Activated B cell treated with CpG ODN at 0.5 μM for 24 hours (primary cell): ENCODE measurements at places on chromosomes 7 and 10. TPM values are rescaled to one million over a fixed set of nuclear protein-coding genes. Genes with fewer than 3 reads are reported as not detected.
A peak's percentile ranks its signal among the peaks of the same experiment; 100 is the strongest.

DNA sequence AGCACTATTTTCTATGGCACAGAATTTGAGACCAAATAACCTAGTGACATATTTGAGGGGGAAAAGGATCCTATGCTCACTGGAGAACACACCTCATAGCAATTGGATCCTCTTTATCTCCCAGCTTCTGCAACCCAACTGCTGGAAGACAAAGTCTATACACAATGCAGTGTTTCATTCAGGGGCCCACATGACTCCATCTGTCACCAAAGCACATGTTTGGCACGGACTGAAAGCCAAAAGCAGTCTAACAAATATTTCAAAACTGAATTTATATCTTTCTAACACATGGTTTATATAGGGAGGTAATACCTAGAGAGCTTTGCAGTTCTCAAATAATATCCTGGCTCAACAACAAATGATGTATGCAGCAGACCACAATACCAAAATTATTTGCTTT lies 39.2 kb downstream of the ADAM12 start:
- peaks cover 5% of the 10 kb centered on the region for H3K27me3 ChIP-seq
- H3K36me3 ChIP-seq = no peaks in the 10 kb centered on the region
- no peak overlapping the region for H3K4me3 ChIP-seq
- no peaks in the 10 kb centered on the region for H3K4me1 ChIP-seq
- DNase-seq = no peak

DNA sequence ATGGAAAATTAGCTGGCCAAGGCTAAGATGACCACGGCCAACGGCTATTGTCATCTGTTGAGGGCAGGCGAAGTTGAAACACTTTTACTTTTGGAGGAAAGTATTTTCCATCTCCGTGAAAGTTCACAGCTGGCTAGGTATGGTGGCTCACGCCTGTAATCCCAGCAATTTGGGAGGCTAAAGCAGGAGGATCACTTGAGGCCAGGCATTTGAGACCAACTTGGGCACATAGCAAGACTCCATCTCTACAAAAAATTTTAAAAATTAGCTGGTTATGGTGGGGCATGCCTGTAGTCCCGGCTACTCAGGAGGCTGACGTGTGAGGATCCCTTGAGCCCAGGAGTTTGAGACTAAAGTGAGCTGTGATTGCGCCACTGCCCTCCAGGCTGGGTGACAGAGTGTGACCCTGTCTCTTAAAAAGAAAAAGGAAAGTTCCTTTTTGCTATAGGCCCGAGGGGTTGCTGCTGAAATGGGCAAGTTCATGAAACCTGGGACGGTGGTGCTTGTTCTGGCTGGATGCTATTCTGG lies 85.5 kb upstream of the MKLN1 start:
- H3K27me3 ChIP-seq = no peaks in the 10 kb centered on the region
- DNase-seq = no peak
- H3K27ac ChIP-seq = no peak overlapping the region
- H3K4me1 ChIP-seq = no peaks in the 10 kb centered on the region
- H3K36me3 ChIP-seq = no peaks in the 10 kb centered on the region

DNA sequence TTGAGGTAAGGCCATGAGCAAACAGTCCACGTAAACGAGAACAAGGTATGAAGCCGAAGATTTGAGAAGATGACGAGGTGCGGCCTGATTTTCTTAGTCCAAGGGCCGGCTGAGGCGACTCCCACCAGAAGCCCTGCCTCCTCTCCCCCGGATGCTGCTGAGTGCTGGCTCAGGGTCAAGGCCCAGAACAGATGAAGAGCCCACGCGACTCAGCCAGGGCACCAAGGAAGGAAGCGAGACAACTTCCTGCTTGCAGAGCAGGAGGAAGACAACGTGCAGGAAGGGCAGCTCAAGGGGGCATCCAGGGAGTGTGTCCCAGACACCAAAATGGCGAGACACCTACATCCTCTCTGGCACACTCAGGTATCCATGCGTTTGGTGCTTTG lies 99.5 kb downstream of the CYTH3 start:
- H3K36me3 ChIP-seq = peaks cover 5% of the 10 kb centered on the region
- DNase-seq = no peak
- H3K4me1 ChIP-seq = no peaks in the 10 kb centered on the region
- no peak overlapping the region for H3K4me3 ChIP-seq
- no peaks in the 10 kb centered on the region for H3K27me3 ChIP-seq

- H3K27ac ChIP-seq = no peak overlapping the region
- H3K4me3 ChIP-seq = no peak overlapping the region
- no peaks in the 10 kb centered on the region for H3K4me1 ChIP-seq
- peaks cover 7% of the 10 kb centered on the region for H3K27me3 ChIP-seq
These were observed 878.5 kb downstream of the LRMDA start for GRCh38 chr10:76309741-76310587.

GRCh38 chr10:77236700-77237099 lies 400.9 kb downstream of the KCNMA1 start:
- no peak overlapping the region for H3K27ac ChIP-seq
- no peak overlapping the region for H3K4me3 ChIP-seq
- no peaks in the 10 kb centered on the region for H3K36me3 ChIP-seq
- no peaks in the 10 kb centered on the region for H3K27me3 ChIP-seq
- H3K4me1 ChIP-seq = no peaks in the 10 kb centered on the region

DNA sequence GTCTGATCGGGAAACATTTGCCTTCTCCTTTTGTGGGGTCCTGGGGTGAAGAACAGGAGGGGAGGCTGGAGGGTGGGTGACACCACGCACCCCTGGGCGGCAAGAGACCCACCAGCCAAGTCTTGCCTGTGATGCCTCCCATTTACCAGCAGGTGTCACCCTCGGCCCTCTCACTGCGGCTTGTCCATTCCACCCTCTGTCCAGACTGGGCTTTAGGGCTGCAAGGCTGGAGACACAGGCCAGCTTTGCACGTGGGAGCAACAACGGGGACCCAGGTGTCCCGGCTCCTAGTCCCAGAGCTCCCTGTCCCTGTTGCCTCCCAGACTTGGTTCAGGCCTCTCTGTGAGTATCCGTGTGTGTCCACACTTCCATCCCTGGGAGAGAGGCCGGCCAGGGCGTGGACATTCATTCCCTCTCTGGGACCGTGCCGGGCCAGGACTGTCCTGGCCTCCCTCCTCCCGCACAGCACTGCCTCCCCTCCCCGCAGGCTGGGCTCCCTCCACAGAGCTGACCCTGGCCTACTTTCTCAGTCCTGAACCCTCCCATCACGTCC lies 36.2 kb upstream of the GTF2IRD1 start:
- H3K4me3 ChIP-seq = no peak overlapping the region
- DNase-seq = peak; percentile 48

The EN2 gene
- not detected in 2 replicates for total RNA-seq

GRCh38 chr7:22435720-22436119 lies 64.3 kb downstream of the STEAP1B start:
- H3K27me3 ChIP-seq = no peaks in the 10 kb centered on the region
- H3K4me3 ChIP-seq = no peak overlapping the region
- peaks cover 39% of the 10 kb centered on the region for H3K4me1 ChIP-seq
- H3K36me3 ChIP-seq = peaks cover 7% of the 10 kb centered on the region
- no peak for DNase-seq
- H3K27ac ChIP-seq = no peak overlapping the region

The FAM13C gene
- total RNA-seq = not detected in 2 replicates

The CEP55 gene
- total RNA-seq = 0.95 and 1.6 TPM in 2 replicates

DNA sequence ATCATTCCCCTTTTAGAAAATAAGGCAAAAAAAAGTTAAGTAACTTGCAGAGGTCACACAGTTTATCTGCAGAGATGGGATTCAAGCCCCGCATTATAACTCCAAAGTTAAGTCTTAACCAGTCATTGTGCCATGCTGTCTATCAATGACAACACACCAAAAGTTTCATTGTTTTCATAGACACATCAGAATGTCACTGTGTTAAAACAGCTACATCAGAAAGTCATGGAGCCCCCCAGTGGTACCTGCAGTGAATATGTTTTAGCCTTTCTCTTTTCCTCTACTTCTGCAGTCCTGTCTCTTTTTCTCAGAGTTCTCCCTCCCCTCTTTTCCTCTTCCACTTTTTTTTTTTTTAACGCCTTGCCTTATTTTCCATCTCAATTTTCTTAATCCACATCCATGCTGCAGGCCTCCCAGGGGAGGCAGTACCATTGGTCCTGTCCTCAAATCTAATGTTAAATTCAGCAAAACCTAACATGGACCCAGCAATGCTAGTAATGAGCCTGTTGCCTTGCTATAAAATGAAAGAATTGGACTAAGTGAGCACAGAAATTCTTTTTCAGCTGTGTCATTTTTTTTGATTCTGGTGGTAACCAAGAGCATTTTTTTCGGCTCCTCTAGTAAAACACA lies 3.8 kb upstream of the NRCAM start:
- H3K27ac ChIP-seq = peak overlapping the region; percentile 12
- no peak for DNase-seq
- peaks cover 11% of the 10 kb centered on the region for H3K4me1 ChIP-seq
- peaks cover 42% of the 10 kb centered on the region for H3K27me3 ChIP-seq

DNA sequence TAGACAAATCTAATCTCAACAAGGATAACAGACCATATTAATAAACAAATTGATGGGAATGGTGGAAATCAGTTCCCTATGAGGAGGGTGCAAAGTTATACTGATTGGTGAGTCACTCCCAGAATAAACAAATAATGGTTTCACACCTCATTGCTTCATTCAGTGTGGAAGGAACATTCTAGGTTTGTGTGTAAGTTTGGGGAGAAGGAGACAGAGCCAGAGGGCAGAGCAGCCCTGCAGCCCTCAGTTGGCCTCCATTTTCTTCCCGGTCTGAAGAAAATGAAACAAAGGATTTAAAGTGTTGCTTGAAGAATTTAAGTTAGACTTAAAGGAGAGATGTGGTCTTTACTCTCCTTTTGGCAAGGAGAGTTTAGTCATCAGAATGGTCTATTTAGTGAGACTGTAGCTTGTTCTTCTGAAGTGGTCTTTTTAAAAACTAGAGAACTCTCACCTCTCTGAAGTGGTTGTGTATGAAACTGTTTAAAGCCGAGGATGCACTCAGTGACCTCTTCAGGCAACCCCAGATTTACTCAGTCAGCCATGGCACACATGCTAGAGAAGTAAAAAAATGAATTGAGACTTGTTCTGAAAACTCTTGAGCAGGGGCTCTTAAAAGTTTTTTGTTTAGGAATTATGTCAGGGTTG lies 27.2 kb downstream of the IKZF1 start:
- H3K36me3 ChIP-seq = peaks cover 57% of the 10 kb centered on the region
- no peak overlapping the region for H3K4me3 ChIP-seq
- H3K27me3 ChIP-seq = no peaks in the 10 kb centered on the region
- DNase-seq = no peak

GRCh38 chr7:12570534-12571461 lies at the start of gene SCIN:
SCIN (plus strand) TSS chr7:12570720; CDS start chr7:12570787, 67 bp downstream.
- H3K36me3 ChIP-seq = no peaks in the 10 kb centered on the region
- peaks cover 38% of the 10 kb centered on the region for H3K27me3 ChIP-seq
- no peak for DNase-seq
- peaks cover 16% of the 10 kb centered on the region for H3K4me1 ChIP-seq
- no peak within 1 kb of the TSS for H3K27ac ChIP-seq
- peak within 1 kb of the TSS; percentile 65 for H3K4me3 ChIP-seq

DNA sequence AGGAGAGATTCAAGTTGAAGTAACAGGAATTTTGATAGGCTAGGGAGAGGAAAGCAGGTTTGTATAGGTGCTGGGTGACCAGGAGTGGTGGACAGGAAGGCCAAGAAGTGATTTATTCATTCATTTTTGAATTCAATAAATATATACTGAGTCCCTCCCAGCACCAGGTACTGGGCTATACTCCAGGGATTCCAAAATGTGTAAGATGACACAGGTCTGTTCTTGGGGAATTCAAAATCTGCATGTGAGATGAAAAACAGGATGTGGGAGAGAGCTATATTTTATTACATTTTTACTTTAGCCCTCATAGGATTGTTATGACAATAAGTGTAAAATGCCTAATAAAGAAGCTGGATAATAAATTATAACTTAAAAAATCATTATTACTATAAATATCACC lies 134.9 kb downstream of the ANK3 start:
- no peaks in the 10 kb centered on the region for H3K36me3 ChIP-seq
- H3K27me3 ChIP-seq = no peaks in the 10 kb centered on the region
- peaks cover 6% of the 10 kb centered on the region for H3K4me1 ChIP-seq
- no peak for DNase-seq
- H3K4me3 ChIP-seq = no peak overlapping the region

DNA sequence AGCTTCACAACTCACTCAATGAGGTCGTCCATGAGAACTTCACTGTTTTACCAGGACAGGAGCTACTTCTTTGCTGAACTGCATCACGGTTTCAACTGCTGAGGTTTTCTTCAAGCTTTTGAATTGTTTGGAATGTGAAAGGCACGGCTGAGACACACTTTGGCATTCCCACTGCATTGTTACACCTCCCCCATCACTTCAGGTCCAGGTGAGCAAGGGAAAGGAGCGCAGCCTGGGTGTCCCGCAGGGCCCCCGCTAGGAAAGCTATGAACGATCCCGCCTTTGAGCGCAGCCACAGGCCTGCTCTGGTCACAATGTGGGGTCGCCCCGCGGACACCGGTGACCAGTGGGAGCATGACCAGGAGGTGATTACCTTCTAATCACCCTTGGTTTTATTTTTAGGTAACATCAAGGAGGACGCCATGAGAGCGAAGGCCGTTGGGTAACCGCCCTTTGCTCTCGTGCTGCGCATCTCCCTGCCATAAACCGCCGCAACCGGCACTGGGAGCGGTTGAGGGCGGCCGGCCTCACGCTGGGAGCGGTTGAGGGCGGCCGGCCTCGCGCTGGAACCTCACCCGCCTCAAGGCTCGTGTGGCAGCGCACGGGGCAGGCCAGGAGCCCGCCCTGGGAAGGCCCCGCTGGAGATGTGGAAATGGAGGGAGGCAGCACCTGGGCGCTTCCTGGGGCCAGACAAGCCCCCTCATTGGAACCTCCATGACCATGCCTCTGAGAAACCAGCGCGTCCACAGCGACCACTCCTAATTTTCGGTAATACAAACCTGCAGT lies 50.9 kb upstream of the SGMS1 start:
- no peak for DNase-seq
- H3K36me3 ChIP-seq = no peaks in the 10 kb centered on the region
- no peaks in the 10 kb centered on the region for H3K27me3 ChIP-seq
- peaks cover 5% of the 10 kb centered on the region for H3K4me1 ChIP-seq

GRCh38 chr7:8615019-8615418 lies 181.6 kb downstream of the NXPH1 start:
- DNase-seq = no peak
- no peaks in the 10 kb centered on the region for H3K4me1 ChIP-seq
- H3K27me3 ChIP-seq = no peaks in the 10 kb centered on the region
- no peak overlapping the region for H3K4me3 ChIP-seq
- no peaks in the 10 kb centered on the region for H3K36me3 ChIP-seq
- no peak overlapping the region for H3K27ac ChIP-seq
